ENCODE measurements at places on chromosomes 4 and X.

GRCh38 chrX:24204331-24204730 is 54.8 kb downstream of the ZFX start:
- no peak for DNase-seq

GRCh38 chr4:36197501-36197900 is 46.8 kb downstream of the ARAP2 start:
- no peak for DNase-seq

DNA sequence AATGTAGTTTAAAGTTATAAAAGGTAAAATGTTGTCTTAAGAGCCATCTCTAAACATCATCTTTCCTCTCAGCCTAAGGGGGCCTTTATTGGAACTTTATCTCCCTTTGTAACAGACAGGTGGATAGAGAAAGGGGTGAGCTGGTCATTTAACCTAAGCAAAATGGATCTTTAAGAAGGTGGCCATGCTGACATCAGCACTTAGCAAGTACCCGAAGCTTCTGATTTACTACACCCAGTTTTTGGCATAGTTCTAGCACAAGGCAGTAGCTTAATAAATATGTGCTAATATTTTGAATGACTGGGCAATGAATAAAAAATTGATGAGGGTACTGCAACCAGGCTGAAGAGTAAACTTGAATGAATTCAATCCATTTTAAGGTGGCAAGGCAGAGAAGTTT is 172.7 kb downstream of the GABRG1 start:
- no peak for DNase-seq

DNA sequence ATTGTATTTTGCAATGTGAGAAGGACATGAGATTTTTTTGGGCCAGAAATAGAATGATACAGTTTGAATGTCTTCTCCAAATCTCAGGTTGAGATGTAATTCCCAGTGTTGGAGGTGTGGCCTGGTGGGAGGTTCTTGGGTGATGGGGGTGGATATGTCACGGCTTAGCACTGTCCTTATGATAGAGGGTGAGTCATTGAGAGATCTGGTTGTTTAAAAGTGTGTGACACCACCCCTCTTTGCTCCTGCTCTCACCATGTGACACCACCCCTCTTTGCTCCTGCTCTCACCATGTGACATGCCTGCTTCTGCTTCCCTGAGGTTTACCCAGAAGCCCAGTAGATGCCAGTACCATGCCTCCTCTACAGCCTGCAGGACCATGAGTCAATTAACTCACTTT is 1226.9 kb downstream of the PCDH7 start:
- no peak for DNase-seq

DNA sequence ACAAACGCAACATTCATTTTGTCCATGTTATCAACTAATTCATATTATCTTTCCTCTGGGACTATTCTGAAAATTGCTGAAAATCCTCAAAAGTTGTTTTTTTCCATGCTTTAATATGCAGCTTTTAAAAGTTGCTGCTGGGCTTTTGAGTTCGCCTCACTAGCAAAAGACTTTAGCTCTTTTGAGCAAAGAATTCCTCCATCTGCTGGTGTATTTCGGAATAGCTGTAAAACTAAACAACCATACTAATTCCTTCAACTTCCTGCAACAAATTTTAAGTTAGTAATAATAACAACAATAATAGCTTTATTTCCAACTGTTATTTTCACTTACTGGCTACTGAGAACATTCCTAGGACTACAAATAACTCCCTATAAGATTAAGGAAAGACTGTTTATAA is 124.5 kb upstream of the PLAC1 start:
- no peak for DNase-seq

DNA sequence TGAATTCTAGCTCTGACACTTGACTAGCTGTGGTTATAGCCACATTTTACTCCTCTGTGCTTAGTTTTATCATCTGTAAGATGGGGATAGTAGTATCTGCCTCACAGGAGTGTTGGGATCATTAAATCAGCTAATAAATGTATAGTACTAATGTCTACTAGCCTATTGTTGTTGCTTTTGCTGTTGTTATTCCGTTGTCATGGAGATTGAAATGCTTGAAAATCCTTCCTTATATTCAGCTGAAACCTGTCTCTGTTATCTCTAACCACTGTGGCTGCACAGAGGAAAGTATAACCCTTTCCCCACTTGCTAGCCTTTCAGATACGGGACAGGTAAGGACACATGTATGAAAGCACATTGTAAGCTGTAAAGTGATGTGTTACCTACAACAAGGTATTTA is 33.9 kb downstream of the CLCN5 start:
- DNase-seq, result no peak

DNA sequence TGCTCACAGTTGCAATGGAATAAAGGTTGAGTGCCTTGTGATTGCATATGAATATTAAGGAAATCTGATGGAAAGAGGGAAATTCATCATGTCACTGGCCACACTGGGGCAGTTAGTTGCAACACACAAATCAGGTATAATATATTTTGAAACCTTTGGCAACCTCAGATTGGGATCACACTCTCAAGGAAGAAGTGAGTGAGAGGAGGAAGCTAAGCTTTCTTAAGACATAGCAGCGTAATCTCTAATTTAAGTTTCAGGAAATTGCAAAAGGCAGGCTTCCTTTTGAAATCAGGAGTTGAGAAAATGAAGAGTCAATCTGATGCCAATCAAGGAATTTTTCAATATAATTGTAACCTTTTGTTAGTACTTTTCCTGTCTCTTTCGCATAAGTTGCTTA is 12.3 kb upstream of the CLTRN start:
- DNase-seq, result no peak

- DNase-seq, result no peak
Observed at GRCh38 chrX:40085102-40085551, 12.6 kb downstream of the BCOR start.

- DNase-seq, result no peak
Observed at GRCh38 chrX:2397229-2398063, 103.3 kb downstream of the DHRSX start.

DNA sequence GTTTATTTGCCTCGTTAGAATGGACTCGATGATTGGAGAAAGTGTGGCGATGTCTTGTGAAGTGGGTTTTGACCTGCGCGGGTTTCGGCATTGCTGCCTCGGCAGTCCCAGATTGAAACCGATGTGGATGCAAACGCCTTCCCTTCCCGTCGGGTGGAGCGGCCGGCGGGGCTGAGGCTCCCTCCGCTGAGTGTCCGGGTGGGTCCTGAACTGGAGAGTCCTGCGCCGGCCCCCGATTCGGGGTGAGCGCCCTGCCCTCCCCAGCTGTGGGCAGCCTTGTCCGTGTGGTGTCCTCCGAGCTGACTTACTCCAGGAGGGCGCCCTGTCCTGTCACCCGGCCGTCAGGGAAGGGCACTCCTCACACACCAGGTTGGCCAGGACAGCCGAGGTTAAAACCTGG is 75.3 kb upstream of the PSAPL1 start:
- no peak for DNase-seq

GRCh38 chr4:17385403-17385802 is 126.5 kb downstream of the QDPR start:
- DNase-seq, result no peak

GRCh38 chr4:117421706-117422105 is 336.3 kb upstream of the TRAM1L1 start:
- DNase-seq, result no peak

DNA sequence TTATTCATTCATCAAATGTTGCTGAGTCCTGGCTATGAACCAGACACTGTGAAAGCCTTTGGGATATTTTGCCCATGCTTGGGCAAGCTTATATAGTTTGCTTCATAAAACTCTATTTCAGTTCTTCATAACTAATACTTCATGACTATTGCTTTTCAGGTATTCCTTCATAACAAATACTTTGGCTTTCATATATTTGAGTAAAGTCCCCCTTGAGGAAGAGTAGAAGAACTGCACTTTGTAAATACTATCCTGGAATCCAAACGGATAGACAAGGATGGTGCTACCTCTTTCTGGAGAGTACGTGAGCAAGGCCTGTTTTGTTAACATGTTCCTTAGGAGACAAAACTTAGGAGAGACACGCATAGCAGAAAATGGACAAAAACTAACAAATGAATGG is 1.7 kb upstream of the AFP start:
- no peak for DNase-seq

GRCh38 chrX:110276778-110277177 is 41.1 kb downstream of the AMMECR1 start:
- no peak for DNase-seq
